Activated CD8-positive, alpha-beta memory T cell treated with anti-CD3 and anti-CD28 coated beads for 4 hours (primary cell): ENCODE measurements at places on chromosomes 6 and 20.

- no peak for DNase-seq
Measured at GRCh38 chr6:98836962-98837944, 2.9 kb downstream of the POU3F2 start.

GRCh38 chr6:3777730-3778461 is 26.4 kb upstream of the PXDC1 start:
- no peak for DNase-seq

DNA sequence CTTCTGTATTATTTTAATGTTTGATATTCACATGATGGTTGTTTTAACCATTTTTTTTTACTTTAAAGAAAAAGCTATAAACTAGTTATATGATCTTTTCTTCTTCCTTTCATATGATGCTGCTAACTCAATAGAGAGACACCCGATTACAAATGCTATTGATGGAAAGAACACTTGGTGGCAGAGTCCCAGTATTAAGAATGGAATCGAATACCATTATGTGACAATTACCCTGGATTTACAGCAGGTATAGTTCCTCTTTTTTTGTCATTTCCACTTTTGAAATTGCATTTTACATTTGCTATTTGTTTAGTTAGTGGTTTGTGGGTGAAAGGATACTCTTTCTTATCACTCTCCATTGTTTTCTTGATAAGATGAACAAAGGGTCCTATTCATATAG is 176.7 kb downstream of the LAMA2 start:
- DNase-seq, result no peak

GRCh38 chr6:113596387-113597230 is 260.5 kb upstream of the MARCKS start:
- DNase-seq, result no peak

DNA sequence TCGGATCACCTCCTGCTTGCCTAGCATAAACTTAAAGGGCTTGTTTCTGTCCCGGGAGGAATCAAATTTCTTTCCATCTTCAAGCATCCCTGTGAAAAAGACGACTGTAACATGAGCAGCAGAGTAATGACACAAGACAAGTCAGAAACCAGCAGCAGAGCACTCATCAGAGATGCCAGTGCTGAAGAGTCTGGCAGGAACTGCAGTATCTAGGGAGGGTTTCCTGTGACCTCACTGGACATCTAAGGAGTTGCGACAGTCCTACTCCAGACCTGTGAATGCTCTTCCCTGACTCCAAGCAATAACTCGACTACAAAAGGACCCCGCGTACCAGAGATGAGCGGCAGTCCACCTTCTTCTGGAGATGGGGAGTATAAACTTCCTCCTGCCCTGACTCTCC is 17.3 kb downstream of the FKBP1A start:
- DNase-seq, result no peak

DNA sequence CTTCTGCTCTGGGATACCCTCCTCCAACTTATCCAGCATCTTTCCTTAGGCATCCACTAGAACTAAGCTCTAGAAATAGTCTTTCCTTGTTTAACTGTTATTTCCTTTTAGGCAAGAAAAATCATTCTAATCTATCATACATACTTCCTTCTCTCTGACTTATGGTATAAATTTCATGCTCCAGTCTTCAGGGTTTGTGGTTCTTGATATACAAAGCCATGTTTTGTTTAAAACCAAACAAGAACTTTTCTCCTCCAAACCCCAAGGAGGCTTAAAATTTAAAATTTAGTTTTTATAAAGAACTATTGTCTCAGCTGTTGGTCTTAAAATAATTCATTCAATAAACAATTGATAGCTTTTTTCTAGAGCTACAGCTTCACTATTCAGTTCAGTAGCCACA is 77.2 kb downstream of the CD164 start:
- DNase-seq, result no peak

DNA sequence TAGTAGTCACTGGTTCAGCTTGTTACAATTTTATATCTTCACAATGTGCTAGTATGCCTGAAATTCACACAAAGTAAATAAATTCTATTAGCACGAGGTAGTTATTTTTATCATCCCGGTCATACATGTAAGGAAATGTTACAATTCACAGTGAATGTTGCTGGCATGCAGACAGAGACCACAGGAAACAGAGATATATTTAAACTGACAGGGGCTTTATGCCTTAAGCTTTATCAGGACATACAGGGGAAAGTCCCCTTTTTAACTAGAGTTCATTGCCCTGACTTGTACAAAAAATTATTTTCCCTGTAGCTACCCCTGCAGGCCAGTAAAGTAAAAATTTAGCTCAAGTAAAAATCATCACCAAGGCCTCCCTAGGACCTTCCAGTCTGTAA is 712.0 kb upstream of the NRSN1 start:
- DNase-seq, result no peak

- DNase-seq, result no peak
Measured at GRCh38 chr20:56409956-56410355, 2.1 kb upstream of the CASS4 start.

- DNase-seq, result no peak
Measured at GRCh38 chr20:44073675-44074071, 113.3 kb downstream of the JPH2 start.

DNA sequence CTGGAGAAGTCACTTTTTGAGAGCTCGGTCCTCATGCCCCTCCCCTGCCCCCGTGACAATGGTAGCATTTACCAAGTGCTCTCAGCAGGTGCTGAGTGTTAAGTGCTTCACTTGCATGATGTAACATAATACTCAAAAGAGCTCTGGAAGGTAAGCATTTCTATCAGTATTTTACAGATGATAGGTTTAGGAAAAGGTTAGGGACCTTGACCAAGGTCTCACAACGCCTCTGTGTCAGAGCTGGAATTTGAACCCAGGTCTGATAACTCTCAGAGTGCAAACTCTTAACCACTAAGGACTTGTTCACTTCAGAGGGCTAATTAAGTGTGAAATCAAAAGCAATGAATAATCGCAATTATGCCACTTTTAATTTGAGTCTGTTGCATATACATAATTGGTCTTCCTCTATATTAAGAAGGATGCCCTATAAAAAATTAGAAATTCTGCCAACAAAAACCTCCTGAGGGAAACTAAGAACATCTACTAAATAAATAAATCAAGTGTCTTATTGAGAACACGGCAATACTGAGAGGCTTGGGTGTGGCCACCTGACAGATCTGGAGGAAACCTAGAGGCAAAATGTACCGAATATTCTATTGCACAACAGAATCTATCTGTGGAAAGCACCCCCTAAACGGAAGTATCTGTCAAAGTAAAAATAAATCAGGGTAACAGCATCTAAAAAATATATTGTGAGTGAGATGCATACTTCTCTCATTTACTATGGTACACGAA is 109.8 kb downstream of the BACH2 start:
- DNase-seq, result no peak

- DNase-seq, result no peak
Measured at GRCh38 chr20:10376270-10377075, 57.5 kb downstream of the MKKS start.

GRCh38 chr20:57465486-57465885 is 59.5 kb downstream of the CTCFL start:
- no peak for DNase-seq

- DNase-seq, result no peak
Measured at GRCh38 chr6:336159-337114, 44.1 kb downstream of the DUSP22 start.

DNA sequence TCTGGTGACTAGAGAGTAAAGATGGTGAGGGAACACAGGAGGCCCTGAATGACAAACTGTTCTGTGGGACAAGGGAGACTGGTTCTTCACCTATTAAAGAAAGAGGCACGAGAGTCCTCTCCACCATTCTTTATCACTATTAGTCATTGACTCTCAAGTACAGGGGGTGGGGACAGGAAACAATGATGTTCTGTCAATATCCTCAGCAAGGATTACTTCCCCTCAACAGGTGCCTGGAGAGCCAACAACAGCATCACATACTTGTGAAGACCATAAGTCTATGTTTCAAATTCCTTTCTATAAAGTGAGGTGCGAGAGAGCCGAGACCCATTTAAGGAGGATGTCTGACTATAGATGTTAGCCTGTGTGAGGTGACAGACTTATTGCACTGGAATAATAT is 72.4 kb upstream of the TBC1D7 start:
- DNase-seq, result no peak

DNA sequence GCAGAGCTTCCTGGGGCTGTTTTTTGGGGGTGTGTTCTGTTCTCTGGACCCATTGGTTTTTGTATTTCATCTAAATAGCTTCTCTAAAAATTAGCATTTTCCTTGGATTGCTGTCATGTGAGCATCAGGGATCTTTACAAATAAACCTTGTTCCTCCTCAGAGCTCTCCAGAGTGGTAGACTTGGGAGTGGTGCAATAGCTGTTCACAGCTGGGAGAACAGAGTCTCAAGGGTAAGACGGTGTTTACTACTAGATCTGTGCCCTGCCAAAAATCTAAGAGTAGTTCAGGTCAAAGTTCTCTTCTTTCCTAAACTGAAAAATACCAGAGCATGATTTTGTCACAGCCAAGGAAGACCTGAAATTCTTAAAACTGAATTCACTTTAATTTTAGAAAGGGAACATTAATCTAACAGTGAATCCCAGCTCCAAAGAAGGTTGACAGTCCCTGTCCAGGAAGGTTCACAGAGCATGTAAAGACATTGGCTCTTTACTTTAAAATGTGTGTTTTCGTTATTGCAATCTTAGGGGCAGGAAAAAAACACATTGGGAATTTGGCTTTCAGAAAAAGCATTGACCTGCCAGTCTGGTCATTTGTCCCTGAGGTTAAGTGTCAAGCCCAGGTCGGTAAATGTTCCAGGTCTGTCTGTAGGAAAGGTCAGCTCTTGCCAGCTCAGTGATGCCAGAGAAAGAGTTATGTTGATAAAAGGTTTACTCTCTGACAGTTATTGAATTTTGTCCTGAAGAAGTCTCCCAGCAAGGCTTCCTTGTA is 43.3 kb downstream of the VAPB start:
- no peak for DNase-seq

DNA sequence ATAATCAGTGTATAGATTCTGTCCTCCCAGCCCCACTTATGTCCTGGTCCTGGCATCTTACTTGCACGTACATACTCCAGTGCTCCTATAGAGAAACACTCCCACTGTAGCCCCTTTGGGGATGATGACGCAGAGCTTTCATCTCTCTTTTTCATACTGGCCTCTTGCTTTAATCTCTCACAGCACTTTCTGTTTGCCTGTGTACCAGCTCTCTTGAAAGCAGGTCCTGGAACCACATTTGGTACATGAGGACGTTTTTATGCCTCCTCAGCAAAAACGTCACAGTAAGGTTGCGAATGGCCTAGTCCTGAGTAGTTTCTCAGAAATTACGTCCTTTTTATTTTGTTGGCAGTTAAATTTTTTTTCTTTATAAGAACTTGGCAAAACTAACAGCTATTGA is 10.8 kb downstream of the L3MBTL3 start:
- DNase-seq, result no peak

- no peak for DNase-seq
Measured at GRCh38 chr6:88825856-88826255, 137.6 kb downstream of the RNGTT start.
